ENCODE measurements at places on chromosomes 6 and 20. TPM values are rescaled to one million over a fixed set of nuclear protein-coding genes. Genes with fewer than 3 reads are reported as not detected.
A peak's percentile ranks its signal among the peaks of the same experiment; 100 is the strongest.

DNA sequence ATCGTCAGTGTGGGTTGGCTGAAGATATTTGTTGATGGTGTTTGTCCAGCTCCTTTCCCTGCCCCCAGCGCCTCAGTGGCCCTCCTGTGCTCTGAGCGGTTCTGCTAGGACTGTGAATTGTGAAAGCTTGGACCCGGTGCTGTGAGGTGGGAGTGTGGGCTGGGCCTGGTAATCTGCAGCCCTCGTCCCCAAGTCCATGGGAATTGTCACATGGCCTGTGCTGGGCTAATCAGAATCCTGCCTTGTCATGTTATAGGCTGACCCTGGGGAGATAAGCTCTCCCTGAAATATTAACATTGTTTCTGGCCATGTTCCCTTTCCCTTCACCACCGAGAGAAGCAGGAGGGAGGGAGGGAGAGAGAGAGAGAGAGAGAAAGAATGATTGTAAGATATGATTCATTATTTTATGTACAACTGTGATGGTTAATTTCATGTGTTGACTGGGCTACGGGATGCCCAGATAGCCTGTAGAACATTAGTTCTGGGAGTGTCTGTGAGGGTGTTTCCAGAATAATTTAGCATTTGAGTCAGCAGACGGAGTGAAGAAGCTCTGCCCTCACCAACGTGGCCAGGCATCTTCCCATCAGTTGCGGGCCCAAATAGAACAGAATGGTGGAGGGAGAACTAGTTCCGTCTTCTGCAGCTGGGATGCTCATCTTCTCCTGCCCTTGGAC lies 62.4 kb downstream of the TFAP2C start:
- DNase-seq: no peak

DNA sequence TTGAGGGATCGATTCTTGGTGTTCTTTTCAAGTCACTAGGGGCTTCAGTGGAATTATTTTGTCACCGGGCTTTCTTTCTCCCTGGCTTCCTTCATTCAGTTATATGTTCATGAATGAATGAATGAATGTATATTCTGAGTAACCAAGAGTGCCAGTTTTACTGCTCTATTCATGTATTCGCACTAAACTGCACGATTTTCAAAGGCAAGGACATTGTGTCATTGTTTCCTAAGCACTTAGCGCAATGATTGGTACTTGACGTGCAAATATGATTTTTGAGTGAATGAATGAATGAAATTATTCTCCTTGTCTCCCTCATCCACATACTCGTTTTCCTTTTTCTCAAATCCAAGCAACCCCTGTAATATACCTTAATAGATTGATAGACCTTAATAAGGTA lies 822 bp downstream of the AFG1L start:
- DNase-seq: no peak

DNA sequence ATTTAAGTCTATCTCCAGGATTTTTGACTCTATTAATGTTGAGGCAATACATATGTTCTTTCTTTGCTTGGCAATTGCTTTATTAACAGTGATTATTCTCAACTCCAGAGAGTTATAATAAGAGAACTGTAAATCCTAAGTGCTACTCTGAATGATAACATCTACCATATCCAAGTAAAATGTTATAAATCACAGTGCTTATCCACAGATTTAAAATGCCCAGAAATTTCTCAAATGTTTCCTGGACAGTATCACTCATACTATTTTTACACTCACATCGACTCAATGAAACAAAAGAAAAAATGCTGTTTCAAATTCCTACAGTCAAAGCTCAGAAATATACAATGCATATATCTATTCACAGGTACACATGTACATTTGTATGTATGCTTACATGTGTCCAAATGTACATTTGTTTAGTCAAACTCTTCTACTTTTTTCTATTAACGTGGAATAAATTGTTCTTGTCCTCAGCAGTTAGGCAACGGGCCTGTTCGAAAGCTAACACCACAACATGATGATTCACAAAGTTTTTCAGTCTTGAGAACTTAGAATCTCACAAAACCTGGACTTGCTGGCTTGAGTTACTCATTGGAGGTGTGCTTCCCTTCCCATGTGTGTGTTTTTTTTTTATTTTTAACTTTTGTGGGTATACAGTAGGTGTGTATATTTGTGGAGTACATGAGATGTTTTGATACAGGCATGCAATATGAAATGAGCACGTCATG lies 193.0 kb downstream of the GJA10 start:
- no peak for DNase-seq

GRCh38 chr6:26197933-26198721 lies 110.9 kb downstream of the HFE start:
- DNase-seq: peak; percentile 81

DNA sequence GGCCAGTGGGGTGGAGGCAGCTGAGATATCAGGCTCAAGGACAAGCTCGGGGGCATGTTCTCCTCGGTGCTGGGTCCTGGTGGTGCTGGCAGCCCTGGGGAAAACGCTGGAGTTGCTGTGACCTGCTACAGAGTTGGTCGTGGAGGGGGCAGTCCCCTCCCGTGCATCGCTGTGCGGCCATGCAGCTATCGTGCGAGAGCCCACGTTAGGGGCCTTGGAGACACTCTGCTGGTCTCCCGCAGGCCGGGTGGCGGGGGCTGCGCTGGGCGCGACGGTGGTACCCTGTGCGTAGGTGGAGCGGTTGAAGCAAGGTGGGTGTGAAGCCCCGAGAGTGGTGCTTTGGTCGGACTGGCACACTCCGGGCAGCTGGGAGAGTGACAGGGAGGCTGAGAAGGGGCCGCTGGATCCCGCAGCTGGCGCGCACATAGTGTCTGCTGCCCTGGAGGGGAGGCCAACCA lies 12.0 kb downstream of the LRRN4 start:
- DNase-seq: no peak

The RSPO3 gene
- 1.8 TPM for total RNA-seq

The SESN1 gene
- total RNA-seq: 20.7 TPM
